K562 (cell line): ENCODE measurements at places on chromosomes 13 and 19. TPM values are rescaled to one million over a fixed set of nuclear protein-coding genes. Genes with fewer than 3 reads are reported as not detected.

The ZNF471 gene
- total RNA-seq, result not detected in 2 replicates

The THSD1 gene
- 0.09 TPM in 2 replicates for total RNA-seq

The SMIM24 gene
- 1.1 and 1.4 TPM in 2 replicates for total RNA-seq

The CRLF1 gene
- 3.3 and 5.6 TPM in 2 replicates for total RNA-seq

The KLK6 gene
- not detected in 2 replicates for total RNA-seq

The ZNF738 gene
- 5.6 and 6.3 TPM in 2 replicates for total RNA-seq

DNA sequence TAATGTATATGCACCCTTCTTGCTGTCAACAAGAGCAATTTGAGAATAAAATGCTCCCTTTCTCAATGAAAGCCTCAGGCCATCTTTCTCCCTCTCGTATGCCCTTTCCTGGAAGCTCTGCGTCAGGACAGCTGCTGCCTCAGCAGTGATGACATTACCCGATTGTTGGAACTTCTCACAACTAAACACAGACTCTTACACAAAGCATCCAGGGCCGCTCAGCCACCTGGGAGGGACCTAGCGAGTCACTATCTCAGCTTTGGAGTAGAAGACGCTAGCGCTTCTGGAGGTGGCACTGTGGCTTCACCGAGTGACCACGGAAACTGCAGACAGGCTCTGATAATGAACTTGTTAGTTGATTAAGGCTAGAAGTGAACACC, 153.2 kb upstream of the SOX1 start:
- peaks cover 24% of the 10 kb centered on the region for H3K27me3 ChIP-seq
- H3K36me3 ChIP-seq, result no peaks in the 10 kb centered on the region
- no peak overlapping the region for H3K27ac ChIP-seq
- DNase-seq, result no peak
- no peak overlapping the region for H3K4me3 ChIP-seq

GRCh38 chr13:42284068-42284467, 12.1 kb downstream of the AKAP11 start:
- H3K4me3 ChIP-seq, result no peak overlapping the region
- no peaks in the 10 kb centered on the region for H3K27me3 ChIP-seq
- no peak for DNase-seq
- H3K4me1 ChIP-seq, result no peaks in the 10 kb centered on the region
- H3K36me3 ChIP-seq, result peaks cover 34% of the 10 kb centered on the region
- H3K27ac ChIP-seq, result no peak overlapping the region

DNA sequence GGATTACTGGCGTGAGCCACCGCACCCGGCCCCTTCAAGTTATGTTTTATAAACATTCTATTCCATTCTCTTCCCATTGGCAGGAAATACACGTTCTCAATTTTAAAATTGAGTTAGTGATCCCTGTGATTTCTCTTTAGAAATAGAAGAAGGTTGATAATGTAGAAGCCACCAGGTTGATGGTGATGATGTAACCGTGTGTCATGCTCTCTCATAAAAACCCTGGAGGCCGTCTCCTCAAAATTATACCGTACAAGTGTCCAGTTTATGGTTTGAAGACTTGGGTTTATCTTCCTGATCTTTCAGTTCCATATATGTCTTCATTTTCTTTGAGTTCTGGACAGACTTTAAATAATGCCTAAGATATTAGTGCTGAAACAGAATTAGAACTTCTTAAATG, 32.2 kb downstream of the COG3 start:
- H3K27ac ChIP-seq, result no peak overlapping the region
- no peak overlapping the region for H3K4me3 ChIP-seq
- H3K4me1 ChIP-seq, result no peaks in the 10 kb centered on the region
- no peaks in the 10 kb centered on the region for H3K27me3 ChIP-seq
- no peak for DNase-seq

- peak; percentile 91 for DNase-seq
- H3K4me3 ChIP-seq, result peak overlapping the region; percentile 37
- no peaks in the 10 kb centered on the region for H3K27me3 ChIP-seq
- H3K27ac ChIP-seq, result peak overlapping the region; percentile 73
- peaks cover 90% of the 10 kb centered on the region for H3K4me1 ChIP-seq
Measured at GRCh38 chr19:40609561-40610395, 8.6 kb downstream of the LTBP4 start.

DNA sequence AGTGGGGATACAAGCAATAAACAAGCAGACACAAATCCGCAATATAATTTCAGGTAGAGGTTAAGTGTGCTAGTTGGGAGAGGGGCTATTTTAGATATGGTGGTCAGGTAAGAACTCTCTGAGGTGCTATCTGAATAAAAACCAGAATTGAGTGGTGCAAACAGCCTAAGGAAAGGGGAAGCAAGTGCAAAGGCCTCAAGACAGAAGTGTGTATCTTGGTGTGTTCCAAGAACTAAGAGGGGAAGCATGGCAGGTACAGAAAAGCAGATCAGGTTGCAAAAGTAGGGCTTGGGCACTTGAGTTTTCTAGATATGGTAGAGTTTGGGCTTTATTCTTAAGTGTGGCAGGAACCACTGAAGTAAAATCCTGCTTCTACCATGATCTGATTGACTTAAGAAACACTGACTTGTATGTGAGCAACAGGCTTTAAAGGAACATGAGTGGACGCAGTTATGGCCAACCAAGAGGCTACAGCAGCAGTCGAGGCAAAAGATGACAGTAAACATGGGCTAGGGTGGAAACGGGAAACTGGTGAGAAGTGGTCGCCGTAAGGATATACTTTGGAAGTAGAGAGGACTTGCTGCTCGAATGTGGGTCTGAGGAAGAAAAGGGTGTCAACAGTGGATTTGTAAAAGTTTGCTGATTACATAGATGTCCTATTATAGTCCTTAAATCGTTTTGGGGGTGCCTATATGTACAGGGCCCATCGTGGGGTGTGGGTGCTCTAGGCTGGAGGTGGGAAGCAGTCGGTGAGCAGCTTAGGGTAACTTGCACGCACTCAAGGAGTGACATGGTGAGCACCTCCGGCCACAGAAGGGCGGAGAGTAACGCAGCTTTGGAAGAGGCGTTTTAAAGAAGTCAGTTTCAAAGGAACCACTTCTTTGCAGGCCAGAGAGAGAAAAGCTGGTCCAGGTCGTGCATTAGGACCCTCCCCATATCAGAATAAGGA, 677 bp downstream of the TGDS start:
- H3K4me1 ChIP-seq, result peaks cover 12% of the 10 kb centered on the region
- H3K27me3 ChIP-seq, result no peaks in the 10 kb centered on the region
- H3K27ac ChIP-seq, result peak overlapping the region; percentile 74
- DNase-seq, result peak; percentile 30
- peak overlapping the region; percentile 66 for H3K4me3 ChIP-seq

GRCh38 chr13:114025405-114025713, 51.5 kb upstream of the C13orf46 start:
- no peaks in the 10 kb centered on the region for H3K27me3 ChIP-seq
- no peak for DNase-seq
- H3K4me3 ChIP-seq, result no peak overlapping the region
- no peak overlapping the region for H3K27ac ChIP-seq

DNA sequence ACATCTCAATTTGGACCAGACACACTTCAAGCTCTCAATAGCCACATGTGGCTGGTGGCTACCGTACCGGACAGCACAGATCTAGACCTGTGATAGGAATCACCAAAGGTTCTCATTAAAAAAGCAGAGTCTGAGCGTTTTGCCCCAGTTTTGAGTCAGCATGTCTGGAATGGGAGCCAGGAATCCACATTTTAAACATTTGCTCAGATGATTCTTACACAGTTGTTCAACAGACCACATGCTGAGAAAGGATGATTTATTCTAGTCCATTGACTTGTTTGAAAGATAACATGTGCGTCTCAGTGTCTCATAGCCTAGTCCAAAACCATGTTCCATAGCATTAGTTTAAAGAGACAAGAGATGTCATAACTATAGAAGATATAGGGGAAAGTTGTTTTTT, 53.4 kb downstream of the FLT3 start:
- no peak for DNase-seq
- H3K4me3 ChIP-seq, result no peak overlapping the region
- H3K36me3 ChIP-seq, result no peaks in the 10 kb centered on the region
- no peak overlapping the region for H3K27ac ChIP-seq
- H3K4me1 ChIP-seq, result no peaks in the 10 kb centered on the region

DNA sequence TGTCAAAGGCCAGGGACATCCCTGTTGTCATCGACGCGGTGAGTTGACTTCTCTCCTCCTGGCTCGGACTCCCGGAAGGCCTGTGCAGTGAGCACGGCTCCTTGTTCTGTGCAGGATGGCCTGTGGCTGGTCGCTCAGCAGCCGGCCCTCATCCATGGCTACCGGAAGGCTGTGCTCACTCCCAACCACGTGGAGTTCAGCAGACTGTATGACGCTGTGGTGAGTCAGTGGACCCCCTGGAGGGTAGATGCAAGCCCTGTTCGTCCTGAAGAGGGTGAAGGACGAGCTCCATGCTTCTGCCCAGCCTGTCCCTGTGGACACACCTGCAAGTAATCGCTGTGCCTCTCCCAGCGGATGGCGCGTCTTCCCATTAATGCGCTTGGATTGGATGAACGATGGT, 19.2 kb downstream of the NAXD start:
- no peak for DNase-seq
- H3K27me3 ChIP-seq, result no peaks in the 10 kb centered on the region
- H3K4me3 ChIP-seq, result no peak overlapping the region

DNA sequence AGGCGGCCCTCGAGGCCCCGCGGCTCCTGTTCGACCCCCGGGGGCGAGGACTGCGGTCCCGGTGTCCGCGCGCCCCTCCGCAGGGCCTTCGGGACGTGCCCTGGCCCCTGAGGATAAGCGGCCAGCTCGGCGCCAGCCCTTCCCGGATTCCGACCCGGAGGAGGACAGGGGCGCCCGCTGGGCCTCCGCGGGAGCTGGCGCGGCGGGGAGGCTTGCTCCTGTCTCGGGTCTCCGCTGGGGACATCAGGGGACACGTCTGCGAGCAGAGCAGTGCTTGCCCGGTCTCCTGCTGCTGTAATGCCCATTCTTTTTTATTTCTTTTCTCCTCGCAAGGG, 829 bp downstream of the B3GLCT start:
- no peaks in the 10 kb centered on the region for H3K27me3 ChIP-seq
- peak; percentile 52 for DNase-seq

DNA sequence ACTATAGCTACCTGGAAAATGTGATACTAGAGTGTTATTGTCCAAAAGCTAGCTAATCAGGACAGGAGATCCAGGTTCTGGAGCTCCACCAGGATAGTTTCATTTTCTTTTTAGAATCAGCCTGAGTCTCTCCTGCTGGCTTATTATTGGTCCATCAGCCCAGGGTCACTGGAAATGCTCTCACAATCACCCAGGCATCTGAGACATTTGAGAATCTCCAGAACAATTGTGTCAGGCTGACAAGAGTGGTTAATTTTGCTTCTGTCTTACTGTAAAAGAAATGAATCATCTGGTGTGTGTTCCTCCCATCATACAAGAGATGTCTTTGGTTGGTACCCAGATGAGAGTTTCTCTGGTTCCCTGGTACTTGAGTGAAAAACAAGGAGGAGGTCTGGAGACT, 43.6 kb upstream of the ZNF681 start:
- no peak overlapping the region for H3K4me3 ChIP-seq
- H3K27me3 ChIP-seq, result no peaks in the 10 kb centered on the region
- no peak overlapping the region for H3K27ac ChIP-seq
- DNase-seq, result no peak
- no peaks in the 10 kb centered on the region for H3K36me3 ChIP-seq

GRCh38 chr13:21435687-21436151, 23.4 kb downstream of the ZDHHC20 start:
- H3K4me3 ChIP-seq, result no peak overlapping the region
- H3K27me3 ChIP-seq, result no peaks in the 10 kb centered on the region
- H3K27ac ChIP-seq, result peak overlapping the region; percentile 51
